AG04450 (cell line): ENCODE measurements at places on chromosomes 3 and 15.

GRCh38 chr15:55916666-55917409, 76.6 kb downstream of the NEDD4 start:
- peak; percentile 67 for DNase-seq

- DNase-seq, result no peak
These were observed 106.5 kb upstream of the SATB1 start for GRCh38 chr3:18531662-18532061.

DNA sequence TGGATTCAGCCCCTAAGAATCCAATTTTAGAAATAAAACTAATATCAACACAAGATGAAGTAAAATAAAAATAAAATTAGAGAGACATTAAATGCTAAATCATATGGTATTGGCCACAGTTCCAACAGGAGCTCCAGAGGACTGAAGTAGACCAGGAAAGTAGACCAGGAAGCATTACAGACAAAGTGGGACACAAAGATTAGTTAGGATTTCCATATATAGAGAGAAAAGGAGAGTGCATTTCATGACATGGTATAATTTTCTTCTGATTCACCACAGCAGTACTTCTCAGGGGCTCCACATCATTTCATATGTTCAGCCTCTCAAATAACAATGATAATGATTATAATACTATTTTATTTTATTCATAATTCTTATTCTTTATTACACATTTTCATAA, 18.3 kb downstream of the FGF7 start:
- no peak for DNase-seq

GRCh38 chr3:126753191-126754160, 49.4 kb downstream of the CHCHD6 start:
- DNase-seq, result peak; percentile 37

DNA sequence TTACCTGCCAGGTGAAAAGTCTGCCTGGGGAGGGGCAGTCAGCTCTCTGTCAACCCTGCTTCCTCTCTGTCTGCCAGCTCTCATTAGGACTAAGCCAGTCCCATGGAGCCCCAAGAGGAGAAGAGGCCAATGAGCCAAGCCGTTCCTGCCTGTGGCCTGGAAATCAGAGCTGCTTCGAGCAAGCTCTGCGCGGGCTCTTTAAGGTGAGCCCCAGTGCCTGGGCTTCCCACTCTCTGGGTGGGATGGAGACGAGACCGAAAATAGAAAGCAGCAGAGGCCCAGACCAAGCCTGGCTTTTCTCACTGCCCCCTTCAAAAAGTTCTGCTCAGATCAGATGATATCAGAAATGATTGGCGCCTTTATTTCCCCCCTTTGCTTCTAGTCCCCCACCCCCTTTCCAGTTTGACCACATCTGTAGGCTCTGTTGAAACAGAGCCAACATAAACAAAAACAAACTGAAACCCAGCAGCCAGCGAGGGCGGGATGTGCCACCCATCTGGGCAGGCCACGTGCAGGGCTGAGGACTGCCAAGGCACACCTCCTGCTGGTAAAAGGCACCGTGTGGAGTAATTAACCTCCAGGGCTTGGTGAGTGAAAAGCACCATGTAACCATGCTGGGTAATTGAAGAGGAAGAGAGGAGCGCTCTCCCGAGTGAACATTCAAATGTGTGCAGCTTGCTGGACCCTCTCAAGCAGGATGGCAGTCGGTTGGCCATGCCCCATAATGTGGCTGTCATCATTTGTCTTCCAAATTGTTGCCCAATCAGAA, 471.0 kb upstream of the PROK2 start:
- no peak for DNase-seq

- no peak for DNase-seq
These were observed 186.8 kb upstream of the CGNL1 start for GRCh38 chr15:57189466-57189865.

- DNase-seq, result no peak
These were observed 26.3 kb upstream of the TMEM45A start for GRCh38 chr3:100465892-100466777.

GRCh38 chr3:123679712-123680386, 95.0 kb upstream of the HACD2 start:
- no peak for DNase-seq

- DNase-seq, result no peak
These were observed 1024.4 kb upstream of the CADM2 start for GRCh38 chr3:83934192-83935021.

GRCh38 chr3:113948015-113948917, 453 bp downstream of the ZDHHC23 start:
- DNase-seq, result no peak

GRCh38 chr3:61111825-61112224, 139.4 kb downstream of the FHIT start:
- DNase-seq, result no peak

GRCh38 chr15:27499191-27499590, 528.2 kb downstream of the GABRG3 start:
- no peak for DNase-seq

- DNase-seq, result no peak
These were observed 104.8 kb downstream of the TMEM266 start for GRCh38 chr15:76164602-76165001.

- no peak for DNase-seq
These were observed 93.3 kb upstream of the RAD18 start for GRCh38 chr3:9056581-9056980.

- DNase-seq, result no peak
These were observed 829 bp downstream of the DCP1A start for GRCh38 chr3:53346514-53346913.

DNA sequence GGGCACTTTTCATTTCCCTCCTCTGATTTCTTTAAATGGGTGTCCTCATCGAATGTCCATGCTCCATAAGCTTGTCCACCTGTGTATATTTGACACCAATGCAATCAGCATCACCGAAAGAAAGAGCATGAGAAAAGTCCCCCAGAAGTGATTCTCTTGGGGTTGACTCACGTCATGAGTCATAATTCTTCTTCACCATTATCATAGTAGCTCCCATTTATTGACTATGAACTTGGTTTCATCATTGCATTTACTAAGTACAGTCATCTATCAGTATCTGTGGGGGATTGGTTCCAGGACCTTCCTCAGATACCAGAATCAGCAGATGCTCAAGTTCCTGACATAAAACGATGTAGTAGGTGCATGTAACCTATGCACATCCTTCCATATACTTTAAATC, 372.5 kb upstream of the CFAP20DC start:
- DNase-seq, result no peak

GRCh38 chr3:141413391-141413790, 45.1 kb downstream of the ZBTB38 start:
- no peak for DNase-seq

DNA sequence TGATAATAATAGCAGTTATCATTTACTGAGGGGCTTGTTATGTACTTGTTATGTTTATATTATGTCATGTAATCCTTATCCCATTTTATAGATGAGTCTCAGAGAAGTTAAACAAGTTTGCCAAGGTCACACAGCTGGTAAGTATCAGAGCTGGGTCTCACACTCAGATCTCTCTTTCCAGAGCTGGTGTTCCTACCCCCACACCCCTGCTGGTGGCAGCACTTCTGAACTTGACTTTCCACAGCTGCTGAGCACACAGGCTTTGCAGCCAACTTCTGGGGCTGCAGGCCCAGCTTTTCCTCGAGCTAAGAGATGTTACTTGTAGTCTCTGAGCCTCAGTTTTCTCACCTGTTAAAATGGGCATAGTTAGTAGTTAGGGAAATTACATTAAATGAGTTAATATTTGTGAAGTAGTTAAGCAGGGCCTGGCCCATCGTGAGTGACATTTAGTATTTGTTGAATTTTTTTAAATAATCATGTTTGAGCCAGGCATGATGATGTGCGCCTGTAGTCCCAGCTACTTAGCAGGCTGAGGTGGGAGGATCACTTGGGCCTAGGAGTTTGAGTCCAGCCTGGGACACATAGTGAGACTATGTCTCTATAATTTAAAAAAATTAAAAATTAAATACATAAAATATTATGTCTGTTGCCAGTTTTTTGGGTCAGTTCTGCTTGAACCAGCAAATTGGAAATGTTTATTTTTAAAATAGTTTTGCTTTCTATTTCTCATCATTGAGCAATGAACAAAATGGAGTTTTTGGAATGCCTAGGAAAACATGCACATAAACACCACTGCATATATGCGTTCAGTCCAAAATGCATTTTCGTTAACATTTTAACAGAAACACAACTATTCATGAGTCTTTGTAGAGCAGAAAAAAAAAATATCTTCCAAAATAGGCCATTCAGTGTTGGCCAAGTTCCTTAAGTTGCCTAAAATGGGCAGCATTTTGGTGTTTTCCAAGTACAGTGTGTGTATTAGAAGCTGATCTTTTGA, 87.3 kb downstream of the SMAD6 start:
- DNase-seq, result peak; percentile 78

GRCh38 chr15:66609876-66610275, 44.1 kb upstream of the LCTL start:
- DNase-seq, result no peak

- no peak for DNase-seq
These were observed 165.8 kb downstream of the MECOM start for GRCh38 chr3:169497567-169498257.

DNA sequence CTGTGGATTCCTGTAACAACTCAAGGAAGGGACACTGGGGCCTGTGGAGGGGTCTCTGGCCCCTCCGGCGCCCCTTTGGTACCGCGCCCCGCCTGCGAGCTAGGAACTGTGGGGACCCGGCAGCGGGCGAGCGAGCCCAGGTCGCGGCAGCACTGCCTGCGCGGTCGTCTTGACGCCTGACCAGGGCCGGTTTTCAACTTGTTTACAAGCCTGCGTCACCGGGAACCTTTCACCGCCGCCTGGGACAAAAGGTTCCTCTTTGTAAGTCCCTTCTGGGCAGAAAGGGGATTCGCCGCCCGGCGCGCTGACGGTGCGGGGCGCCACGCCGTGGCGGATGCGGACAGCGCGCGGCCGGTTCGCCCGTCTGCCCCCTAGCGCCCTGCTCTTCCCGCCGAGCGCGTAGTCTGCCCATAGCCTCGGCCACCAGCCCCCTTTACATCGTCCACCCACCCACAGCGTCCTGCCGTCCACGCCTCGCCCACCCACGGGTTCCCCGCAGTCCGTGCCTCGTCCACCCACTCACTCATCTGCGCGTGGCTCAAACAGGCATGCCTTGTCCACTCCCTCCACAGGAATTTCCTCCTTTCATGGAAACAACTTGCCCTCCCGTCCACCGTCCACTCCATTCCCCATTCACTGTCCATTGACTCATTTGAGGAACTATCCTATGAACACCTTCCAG, 5.5 kb upstream of the CFAP100 start:
- DNase-seq, result peak; percentile 23

- DNase-seq, result no peak
These were observed at the start of gene GPR156 for GRCh38 chr3:120284747-120285507. Gene GPR156, minus strand, starts transcription at chr3:120285222. Its CDS starts 41,124 bp downstream, at chr3:120244098.

DNA sequence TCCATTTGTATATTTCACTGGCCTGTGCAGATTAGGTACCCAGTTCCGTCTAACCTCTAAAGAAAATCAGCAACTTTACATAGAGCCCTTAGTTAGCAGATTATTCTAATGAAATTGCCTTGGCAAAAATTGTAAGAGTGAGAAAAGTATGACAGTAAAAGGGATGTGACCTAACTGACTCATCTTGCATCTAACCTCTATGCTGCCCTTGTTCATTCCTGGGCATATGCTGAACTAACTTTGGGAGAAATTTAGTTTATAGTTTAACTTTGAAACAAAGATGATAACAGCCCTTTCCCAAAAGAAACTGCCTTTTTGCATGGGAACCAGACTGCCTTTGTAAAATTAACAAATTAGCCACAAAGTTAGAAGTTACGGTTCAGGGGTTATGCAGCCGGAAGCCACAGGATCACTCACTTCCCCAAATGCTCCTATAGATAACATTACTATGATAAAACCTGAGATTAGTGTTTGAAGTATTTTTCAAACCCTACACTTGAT, 839.8 kb upstream of the ALCAM start:
- DNase-seq, result no peak

- DNase-seq, result no peak
These were observed 6.3 kb upstream of the UBE2Q2 start for GRCh38 chr15:75836959-75837334.

GRCh38 chr3:46666453-46666845, 27.0 kb downstream of the ALS2CL start:
- no peak for DNase-seq

GRCh38 chr3:19105826-19106225, 42.5 kb upstream of the KCNH8 start:
- no peak for DNase-seq

GRCh38 chr3:171001957-171002694, 24.4 kb downstream of the SLC2A2 start:
- no peak for DNase-seq

DNA sequence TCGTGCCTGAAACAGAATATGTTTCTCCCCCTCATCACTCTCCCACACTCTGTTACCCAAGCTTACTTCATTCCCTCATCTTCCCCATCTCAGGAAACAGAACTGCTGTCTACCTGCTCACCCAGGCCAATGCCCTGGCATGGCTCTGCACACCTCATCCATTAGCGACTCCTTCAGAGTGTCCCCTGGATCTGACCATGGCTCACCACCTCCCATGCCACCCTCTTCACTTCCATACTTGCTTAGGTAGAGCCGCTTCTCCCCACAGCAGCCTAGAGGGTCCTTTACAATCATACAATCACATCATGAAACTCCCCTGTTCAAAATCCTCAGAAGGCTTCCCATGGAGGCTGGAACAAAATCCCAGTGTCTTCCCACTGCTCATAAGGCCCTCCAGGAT, 33.9 kb upstream of the RAD18 start:
- no peak for DNase-seq

- DNase-seq, result no peak
These were observed 546.3 kb downstream of the ROBO2 start for GRCh38 chr3:77586216-77586615.

DNA sequence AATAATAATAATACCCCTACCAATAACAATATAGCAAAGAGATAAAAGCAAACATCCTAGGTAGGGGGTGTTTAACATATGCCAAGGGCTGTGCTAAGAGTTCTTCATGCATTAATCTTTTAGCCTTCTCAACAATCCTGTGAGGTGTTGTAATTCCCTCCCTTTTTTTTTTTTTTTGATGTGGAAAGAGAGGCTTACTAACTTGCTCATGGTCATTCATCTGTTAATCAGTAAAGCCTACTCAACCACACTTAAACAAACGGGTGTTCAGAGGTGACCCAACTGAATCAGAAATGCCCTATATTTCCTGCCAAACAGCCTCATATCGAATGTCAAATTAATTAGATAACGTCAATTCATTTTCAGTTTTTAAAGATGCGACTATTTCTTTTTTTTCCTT, 232.1 kb downstream of the CTNNB1 start:
- no peak for DNase-seq

- DNase-seq, result no peak
These were observed 36.3 kb upstream of the RAB6B start for GRCh38 chr3:133932009-133932408.
